ENCODE measurements at places on chromosomes 13 and 19.
A peak's percentile ranks its signal among the peaks of the same experiment; 100 is the strongest.

- no peak for DNase-seq
Measured at GRCh38 chr13:32824675-32825074, 191.5 kb upstream of the KL start.

DNA sequence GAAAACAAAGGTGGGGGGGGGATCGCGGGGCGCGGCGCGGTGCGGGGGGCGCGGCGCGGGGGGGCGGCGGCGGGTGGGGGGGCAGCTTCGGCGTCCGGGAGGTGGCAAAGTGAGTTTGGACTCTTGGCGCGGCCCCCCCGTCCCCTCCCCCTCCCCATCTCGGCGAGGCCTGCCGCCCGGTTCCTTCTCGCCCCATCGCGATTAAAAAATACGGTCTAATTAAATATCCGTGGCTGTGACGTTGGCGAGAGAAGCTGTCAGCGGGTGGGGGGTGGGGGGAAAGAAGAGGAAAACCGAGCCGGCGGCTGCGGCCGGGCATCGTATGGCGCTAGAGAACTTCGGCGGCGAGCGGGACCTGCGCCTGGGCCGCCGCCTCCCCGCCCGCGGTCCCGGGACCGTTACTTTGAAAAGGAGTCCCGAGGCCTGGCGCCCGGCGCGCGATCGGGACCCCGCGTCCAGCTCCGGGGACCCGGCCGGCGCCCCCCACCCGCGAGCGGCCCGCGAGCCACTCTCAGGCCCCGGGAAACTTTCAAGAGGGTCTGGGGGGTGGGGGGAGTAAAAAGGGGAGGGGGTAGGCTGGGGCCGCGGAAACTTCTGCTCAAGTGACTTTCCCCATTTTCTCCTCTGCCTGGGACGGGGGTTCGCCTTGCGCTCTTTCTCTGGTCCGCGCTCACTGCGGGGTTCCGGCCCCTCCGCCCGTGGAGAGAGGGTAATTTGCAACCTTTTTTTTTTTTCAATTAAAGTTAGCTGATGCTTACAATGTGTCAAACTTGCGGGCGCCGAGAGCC, 146.3 kb upstream of the ZNF536 start:
- DNase-seq, result peak; percentile 6

GRCh38 chr19:4375164-4376027, 25.0 kb downstream of the SH3GL1 start:
- DNase-seq, result no peak

- DNase-seq, result no peak
Measured at GRCh38 chr19:54415901-54416673, 823 bp downstream of the TTYH1 start.

GRCh38 chr13:98575904-98576199, 1.1 kb downstream of the STK24 start:
- DNase-seq, result no peak

Data from neural crest cell (in vitro differentiated cells).